COR-L47 (cell line): ENCODE measurements at places on chromosomes 4 and X.

DNA sequence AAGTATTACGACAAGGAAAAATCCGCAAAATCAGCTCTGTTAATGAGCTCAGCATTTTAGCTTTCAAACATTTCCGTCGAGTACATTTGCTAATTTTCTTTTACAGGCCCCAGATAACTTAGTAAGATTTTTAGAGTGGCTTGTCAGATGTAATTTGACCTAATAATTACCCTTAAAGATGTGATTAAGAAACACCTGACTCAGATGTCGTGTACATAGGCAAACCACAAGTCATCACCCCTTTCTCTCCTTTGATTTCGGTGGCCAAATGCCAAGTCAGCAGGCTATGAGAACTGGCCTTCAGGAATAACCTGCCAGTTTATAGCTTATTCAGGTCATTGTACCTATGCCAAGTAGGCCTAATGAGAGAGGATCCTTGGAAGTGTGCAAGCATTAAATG lies 369.6 kb downstream of the PCDH7 start:
- peak; percentile 71 for DNase-seq

DNA sequence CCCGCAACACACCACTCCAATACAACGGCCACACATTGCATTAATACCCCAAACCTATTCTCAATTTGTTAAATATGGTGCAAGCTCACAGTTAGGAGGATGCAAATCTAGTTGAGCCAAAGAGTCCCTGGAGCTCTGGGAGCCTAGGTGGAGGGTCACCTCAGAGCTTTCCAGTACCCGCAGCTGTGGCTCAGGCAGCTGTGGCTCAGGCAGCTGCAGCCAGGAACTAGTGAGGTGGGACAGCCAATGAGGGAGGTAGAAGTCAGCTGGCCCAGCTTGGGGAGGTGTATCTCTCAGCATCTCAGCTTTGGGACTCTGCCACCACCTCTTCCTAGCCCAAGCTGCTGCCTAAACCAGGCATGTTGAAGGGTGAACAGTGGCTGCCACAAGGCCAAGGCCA lies 36.7 kb upstream of the ARHGAP6 start:
- no peak for DNase-seq

DNA sequence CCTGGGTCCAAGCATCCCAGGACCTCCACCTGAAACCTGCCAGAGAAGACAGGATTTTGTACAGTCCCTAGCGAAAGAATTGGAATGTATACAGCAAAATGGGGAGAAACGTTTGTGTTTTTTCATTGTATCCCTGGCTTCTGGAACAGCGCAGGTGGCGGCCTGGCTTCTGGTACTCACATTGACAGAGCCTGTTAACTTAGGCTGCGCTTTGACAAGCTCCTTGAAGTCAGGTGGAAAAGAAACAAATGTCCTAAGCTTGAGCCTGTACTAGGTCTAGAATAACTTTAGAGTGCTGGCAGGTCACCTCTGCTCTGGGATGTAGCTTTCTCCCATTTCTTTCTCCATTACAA lies 343.7 kb upstream of the KLF3 start:
- DNase-seq, result no peak

DNA sequence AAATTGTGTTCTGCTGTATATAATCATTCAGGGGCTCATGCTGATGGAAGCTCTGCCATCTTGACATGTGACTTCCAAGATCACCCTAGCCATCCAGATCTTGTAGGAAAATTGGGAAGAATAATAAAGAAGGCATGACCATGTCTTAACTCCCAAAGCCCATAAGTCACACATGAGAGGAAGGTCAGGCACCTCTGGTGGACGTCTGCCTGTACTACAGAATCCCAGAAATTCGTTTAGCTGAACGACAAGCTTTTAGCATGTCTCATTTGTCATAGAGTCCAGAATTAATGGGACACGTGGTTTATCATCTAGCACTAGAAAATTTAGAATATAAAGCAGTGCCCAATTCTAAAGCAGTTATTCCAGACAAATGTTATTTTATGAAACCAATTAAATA lies 212.7 kb downstream of the CENPC start:
- no peak for DNase-seq

DNA sequence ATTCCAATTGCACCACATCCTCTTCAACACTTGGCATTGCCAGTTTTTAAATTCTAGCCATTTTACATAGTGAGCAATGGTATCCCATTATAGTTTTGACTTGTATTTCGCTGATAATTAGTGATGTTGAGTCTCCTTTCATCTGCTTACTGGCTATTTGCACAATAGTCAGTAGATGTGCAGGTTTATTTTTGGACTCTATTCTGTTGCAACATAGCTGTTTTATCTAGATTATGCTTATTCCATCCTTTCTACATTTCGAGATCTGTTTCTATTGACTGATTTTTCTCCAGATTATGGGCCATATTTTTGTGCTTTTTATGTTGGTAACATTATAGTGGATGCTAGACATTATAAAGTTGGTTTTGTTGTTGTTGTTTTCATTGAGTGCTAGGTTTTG lies 106.1 kb downstream of the WWC2 start:
- DNase-seq, result no peak

- DNase-seq, result no peak
Observed at GRCh38 chr4:14700544-14700943, 301.7 kb upstream of the CPEB2 start.

DNA sequence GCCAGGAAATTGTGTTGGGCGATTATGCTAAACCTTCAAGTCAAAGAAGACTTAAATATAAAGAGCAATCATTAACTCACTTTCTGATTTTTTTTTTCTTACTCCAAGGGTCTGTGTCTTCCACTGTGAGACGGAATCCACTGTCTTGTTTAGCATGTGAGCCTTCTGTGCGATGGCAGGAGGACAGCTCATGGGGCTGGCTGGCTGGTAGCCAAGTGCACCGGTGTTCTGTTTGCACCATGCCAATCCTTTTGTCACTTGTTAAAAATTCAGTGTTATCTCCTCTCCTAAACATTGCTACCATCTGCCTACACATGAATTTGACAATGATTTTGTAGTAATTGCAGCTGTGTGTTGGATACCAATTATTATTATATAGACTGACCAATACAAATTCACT lies 1056.3 kb upstream of the IGFBP7 start:
- DNase-seq, result peak; percentile 84
